ENCODE measurements at places on chromosomes 12 and 14. TPM values are rescaled to one million over a fixed set of nuclear protein-coding genes. Genes with fewer than 3 reads are reported as not detected.

- H3K4me3 ChIP-seq = no peak overlapping the region
- H3K4me1 ChIP-seq = peaks cover 3% of the 10 kb centered on the region
- H3K27me3 ChIP-seq = no peaks in the 10 kb centered on the region
- no peaks in the 10 kb centered on the region for H3K36me3 ChIP-seq
- no peak for DNase-seq
These were observed 326.0 kb downstream of the RAD51B start for GRCh38 chr14:68145539-68145938.

GRCh38 chr14:57732463-57733285, 133.2 kb downstream of the SLC35F4 start:
- no peak for DNase-seq
- no peaks in the 10 kb centered on the region for H3K4me1 ChIP-seq
- no peak overlapping the region for H3K27ac ChIP-seq

DNA sequence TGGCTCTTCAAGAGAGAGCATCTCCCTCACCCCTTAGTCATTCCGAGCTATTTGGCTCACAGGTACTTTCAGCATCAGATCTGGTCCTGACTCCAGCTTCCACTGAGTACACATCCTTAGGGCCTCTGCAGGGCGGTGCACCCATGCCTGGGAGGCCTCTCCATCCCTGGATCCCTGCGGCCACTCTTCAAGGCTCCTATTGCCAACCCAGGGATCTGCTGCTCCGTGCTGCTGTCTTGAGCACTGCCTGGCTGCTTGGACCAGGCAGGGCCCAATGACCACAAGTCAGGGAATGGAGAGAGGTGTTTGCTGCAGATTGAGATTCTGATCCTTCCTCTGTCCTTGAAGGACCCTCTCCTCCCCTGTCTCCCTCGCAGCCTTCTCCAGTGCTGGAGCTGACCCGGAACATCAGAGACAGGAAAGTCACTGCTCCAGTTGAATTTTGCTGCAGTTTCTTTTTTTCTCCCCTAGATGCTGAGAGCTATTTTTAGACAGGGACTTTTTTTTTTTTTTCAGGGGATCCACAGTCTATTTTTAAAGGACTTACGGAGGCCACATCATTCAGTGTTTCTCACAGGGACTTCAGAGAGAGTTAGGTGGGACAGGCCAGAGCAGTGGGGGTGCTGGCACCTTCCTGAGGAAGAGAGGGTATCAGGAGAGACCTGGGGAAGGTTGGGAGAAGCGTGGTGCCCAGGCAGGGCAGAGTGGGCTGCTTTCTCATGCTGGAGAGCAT, 50.1 kb upstream of the KCNA1 start:
- H3K36me3 ChIP-seq = no peaks in the 10 kb centered on the region
- no peak for DNase-seq
- H3K27me3 ChIP-seq = peaks cover 22% of the 10 kb centered on the region
- no peak overlapping the region for H3K27ac ChIP-seq

- no peaks in the 10 kb centered on the region for H3K4me1 ChIP-seq
- DNase-seq = no peak
- no peak overlapping the region for H3K4me3 ChIP-seq
- H3K36me3 ChIP-seq = no peaks in the 10 kb centered on the region
- H3K27ac ChIP-seq = no peak overlapping the region
These were observed 329.8 kb upstream of the TMPO start for GRCh38 chr12:98185606-98186005.

DNA sequence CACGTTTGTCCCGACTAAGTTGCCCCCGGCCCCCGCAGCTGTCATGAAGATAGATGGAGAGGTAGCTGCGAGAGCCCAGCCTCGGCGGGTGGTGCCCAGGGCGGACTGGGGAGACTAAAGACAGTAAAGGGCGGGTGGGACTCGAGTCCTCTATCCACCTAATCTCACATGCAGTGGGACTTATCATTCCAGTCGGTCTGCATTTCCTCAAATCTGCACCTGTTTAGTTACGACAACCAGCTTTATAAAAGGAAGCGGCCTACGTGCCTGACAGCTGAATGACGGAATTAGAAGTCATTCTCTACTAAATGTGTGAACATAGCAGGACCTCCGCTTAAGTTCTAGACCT, 109.8 kb upstream of the EGLN3 start:
- H3K36me3 ChIP-seq = no peaks in the 10 kb centered on the region
- peak overlapping the region; percentile 83 for H3K4me3 ChIP-seq
- H3K4me1 ChIP-seq = peaks cover 35% of the 10 kb centered on the region
- peaks cover 20% of the 10 kb centered on the region for H3K27me3 ChIP-seq

- DNase-seq = no peak
- H3K27me3 ChIP-seq = no peaks in the 10 kb centered on the region
- H3K4me1 ChIP-seq = peaks cover 51% of the 10 kb centered on the region
- H3K36me3 ChIP-seq = no peaks in the 10 kb centered on the region
- H3K4me3 ChIP-seq = no peak overlapping the region
These were observed 93.7 kb upstream of the FUT8 start for GRCh38 chr14:65318636-65319506.

DNA sequence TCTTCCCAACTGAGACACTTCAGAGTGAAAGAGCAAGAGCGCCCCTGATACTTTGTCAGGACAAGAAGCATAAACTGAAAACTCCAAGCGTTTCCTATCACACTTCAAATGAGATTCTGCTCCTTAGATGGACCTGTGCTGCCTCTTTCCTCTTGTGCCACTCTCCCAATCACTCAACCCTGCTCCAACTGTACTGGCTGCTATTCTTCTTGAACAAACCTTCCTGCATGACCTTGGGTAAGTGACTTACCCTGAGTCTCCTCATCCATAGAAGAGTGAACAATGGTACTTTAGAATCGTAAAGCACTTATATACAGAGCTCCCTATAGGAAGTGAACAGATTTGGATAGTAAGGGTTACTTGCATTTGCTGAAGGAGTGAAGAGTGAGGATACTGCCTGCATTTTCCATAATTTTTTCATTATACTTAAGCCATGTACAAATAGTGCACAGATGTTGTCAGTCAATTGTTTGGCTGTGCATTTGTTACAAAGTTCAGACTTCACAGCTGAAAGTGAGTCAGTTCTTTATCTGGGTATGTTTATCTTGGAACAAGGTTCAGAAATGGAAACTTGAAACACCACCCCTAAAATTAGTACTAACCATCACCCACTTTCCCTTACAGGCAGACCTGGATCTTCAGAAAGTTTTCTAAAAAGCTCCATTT, 10.8 kb downstream of the MTERF2 start:
- H3K4me3 ChIP-seq = no peak overlapping the region
- no peaks in the 10 kb centered on the region for H3K27me3 ChIP-seq
- H3K36me3 ChIP-seq = peaks cover 41% of the 10 kb centered on the region
- DNase-seq = no peak
- no peak overlapping the region for H3K27ac ChIP-seq
- peaks cover 17% of the 10 kb centered on the region for H3K4me1 ChIP-seq

- no peak for DNase-seq
- H3K4me3 ChIP-seq = no peak overlapping the region
- peaks cover 31% of the 10 kb centered on the region for H3K27me3 ChIP-seq
- no peak overlapping the region for H3K27ac ChIP-seq
- H3K36me3 ChIP-seq = no peaks in the 10 kb centered on the region
These were observed 1.9 kb upstream of the MMP17 start for GRCh38 chr12:131826097-131826928.

DNA sequence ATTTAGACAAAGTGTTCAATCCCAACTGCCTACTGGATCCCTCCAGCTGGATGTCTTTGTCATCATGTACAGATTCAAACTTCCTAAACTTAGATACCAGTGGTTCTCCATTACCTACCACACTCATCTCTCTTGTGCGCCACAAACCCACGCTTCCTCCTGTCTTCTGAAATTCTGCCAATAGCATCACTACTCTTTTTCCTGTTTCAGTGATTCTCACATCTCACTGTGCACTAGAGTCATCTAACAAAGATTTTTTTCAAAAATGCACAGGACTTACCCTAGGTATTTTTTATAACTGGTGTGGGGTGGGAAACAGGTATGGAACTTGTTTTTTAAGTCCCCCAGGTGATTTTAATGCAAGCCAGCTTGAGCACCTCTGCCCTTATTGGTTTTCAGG, 5.9 kb downstream of the PSMB5 start:
- DNase-seq = no peak
- no peaks in the 10 kb centered on the region for H3K27me3 ChIP-seq
- peak overlapping the region; percentile 1 for H3K4me3 ChIP-seq
- peaks cover 74% of the 10 kb centered on the region for H3K36me3 ChIP-seq

DNA sequence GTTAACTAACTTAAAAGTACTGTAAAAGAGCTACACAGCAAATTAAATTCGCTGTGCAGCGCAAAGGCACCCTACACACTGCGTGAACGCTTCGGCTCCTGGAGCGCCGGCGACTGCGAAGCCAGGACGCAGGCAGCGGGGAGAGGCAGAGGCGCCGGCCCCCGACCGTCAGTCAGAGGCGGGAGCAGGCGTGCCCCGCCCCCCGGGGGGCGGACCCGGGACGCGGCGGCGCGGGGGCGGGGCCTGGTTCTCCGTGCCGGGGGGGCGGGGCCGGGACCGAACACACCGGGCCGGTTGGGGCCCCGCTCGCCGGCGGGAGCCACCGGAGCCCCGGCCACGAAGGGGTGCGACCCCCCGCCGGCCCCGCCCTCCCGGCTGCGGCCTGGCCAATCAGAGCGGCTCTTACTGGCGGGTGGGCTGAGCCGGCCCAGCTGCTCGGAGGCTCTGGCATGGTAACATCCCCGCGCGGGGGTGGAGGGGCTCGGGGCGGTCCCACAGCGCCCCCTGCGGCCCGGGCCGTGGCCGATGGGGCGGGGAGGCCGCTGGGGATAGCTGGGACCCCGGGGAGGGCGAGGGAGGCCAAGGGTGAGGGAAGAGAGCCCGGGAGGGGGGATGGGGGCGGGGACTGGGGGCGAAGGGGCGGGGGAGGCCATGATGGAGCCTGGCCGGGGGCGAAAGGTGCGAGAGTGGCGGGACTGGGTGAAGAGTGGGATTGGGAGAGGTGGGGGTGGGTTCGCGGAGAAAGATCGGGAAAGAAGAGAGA, at the start of gene PRPF40B:
Gene PRPF40B (plus strand): TSS at position 420 of the 763 bp plus-strand sequence. CDS start 30 bp downstream, at position 450.
- peak; percentile 80 for DNase-seq
- H3K36me3 ChIP-seq = no peaks in the 10 kb centered on the region

- H3K4me1 ChIP-seq = peaks cover 31% of the 10 kb centered on the region
- H3K36me3 ChIP-seq = no peaks in the 10 kb centered on the region
- H3K4me3 ChIP-seq = no peak overlapping the region
- H3K27me3 ChIP-seq = no peaks in the 10 kb centered on the region
- no peak overlapping the region for H3K27ac ChIP-seq
These were observed 29.5 kb upstream of the HIGD1C start for GRCh38 chr12:50922820-50923219.

GRCh38 chr12:3416670-3417069, 74.3 kb upstream of the PRMT8 start:
- H3K36me3 ChIP-seq = no peaks in the 10 kb centered on the region
- H3K4me3 ChIP-seq = no peak overlapping the region
- H3K27me3 ChIP-seq = peaks cover 5% of the 10 kb centered on the region
- H3K27ac ChIP-seq = no peak overlapping the region
- H3K4me1 ChIP-seq = no peaks in the 10 kb centered on the region

GRCh38 chr12:115683240-115683780, 594.2 kb downstream of the MED13L start:
- DNase-seq = no peak
- H3K27ac ChIP-seq = no peak overlapping the region
- no peaks in the 10 kb centered on the region for H3K36me3 ChIP-seq
- H3K4me3 ChIP-seq = no peak overlapping the region
- H3K4me1 ChIP-seq = no peaks in the 10 kb centered on the region
- H3K27me3 ChIP-seq = no peaks in the 10 kb centered on the region

GRCh38 chr12:123034865-123035264, 54.4 kb downstream of the ARL6IP4 start:
- no peak overlapping the region for H3K27ac ChIP-seq
- DNase-seq = no peak
- peaks cover 14% of the 10 kb centered on the region for H3K4me1 ChIP-seq
- peaks cover 4% of the 10 kb centered on the region for H3K36me3 ChIP-seq
- H3K4me3 ChIP-seq = no peak overlapping the region
- no peaks in the 10 kb centered on the region for H3K27me3 ChIP-seq

- peaks cover 59% of the 10 kb centered on the region for H3K27me3 ChIP-seq
- no peak for DNase-seq
- H3K4me3 ChIP-seq = no peak overlapping the region
- no peak overlapping the region for H3K27ac ChIP-seq
These were observed 15.6 kb downstream of the OTX2 start for GRCh38 chr14:56794557-56795283.

DNA sequence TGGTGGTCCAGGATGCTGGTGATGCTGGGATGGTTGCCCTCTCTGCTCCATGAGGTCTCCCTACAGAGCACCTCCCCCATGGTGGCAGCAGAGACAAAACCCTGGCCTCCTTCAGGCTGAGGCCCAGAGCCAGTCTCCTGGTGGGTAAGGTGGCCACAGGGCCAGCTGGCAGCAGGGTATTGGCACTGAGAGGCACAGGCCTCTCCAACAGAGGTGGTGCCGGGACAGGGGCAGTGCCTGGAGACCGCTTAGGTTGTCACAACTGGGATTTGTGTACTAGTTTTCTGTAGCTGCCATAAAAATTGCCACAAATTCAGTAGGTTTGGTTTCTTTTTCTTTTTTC, 6.1 kb upstream of the MTA1 start:
- no peak overlapping the region for H3K27ac ChIP-seq
- no peak for DNase-seq
- H3K36me3 ChIP-seq = peaks cover 7% of the 10 kb centered on the region
- peaks cover 25% of the 10 kb centered on the region for H3K27me3 ChIP-seq
- H3K4me1 ChIP-seq = peaks cover 7% of the 10 kb centered on the region

DNA sequence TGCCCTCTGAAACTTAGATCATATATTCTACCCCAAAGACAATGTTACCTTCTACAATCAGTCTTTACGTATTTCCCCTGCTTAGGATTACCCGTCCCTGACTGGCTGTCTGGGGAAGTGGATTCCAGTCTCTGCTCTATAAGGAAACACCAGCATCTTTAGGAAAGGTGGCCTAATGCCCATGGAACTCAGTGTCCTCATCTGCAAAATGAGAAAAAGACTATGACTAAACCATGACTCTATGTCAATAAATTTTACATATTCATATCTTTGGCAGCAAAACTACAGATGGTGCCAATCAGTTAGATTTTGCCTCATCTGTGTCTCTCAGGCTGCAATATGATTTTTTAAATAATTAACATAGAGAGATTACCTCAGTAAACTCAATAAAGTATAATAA, 133.8 kb downstream of the ITPR2 start:
- H3K36me3 ChIP-seq = peaks cover 44% of the 10 kb centered on the region
- no peaks in the 10 kb centered on the region for H3K27me3 ChIP-seq
- no peak overlapping the region for H3K27ac ChIP-seq
- no peak overlapping the region for H3K4me3 ChIP-seq
- peaks cover 19% of the 10 kb centered on the region for H3K4me1 ChIP-seq

- H3K36me3 ChIP-seq = no peaks in the 10 kb centered on the region
- no peak overlapping the region for H3K27ac ChIP-seq
- H3K4me1 ChIP-seq = no peaks in the 10 kb centered on the region
- no peak overlapping the region for H3K4me3 ChIP-seq
- H3K27me3 ChIP-seq = peaks cover 7% of the 10 kb centered on the region
These were observed 174.0 kb downstream of the EGLN3 start for GRCh38 chr14:33776871-33777270.

- H3K27me3 ChIP-seq = no peaks in the 10 kb centered on the region
- DNase-seq = peak; percentile 58
- H3K27ac ChIP-seq = peak overlapping the region; percentile 97
- peak overlapping the region; percentile 68 for H3K4me3 ChIP-seq
- peaks cover 39% of the 10 kb centered on the region for H3K36me3 ChIP-seq
- H3K4me1 ChIP-seq = peaks cover 48% of the 10 kb centered on the region
These were observed 77.8 kb downstream of the VCPKMT start for GRCh38 chr14:50038398-50039119.

- H3K36me3 ChIP-seq = no peaks in the 10 kb centered on the region
- peaks cover 20% of the 10 kb centered on the region for H3K4me1 ChIP-seq
- H3K27ac ChIP-seq = no peak overlapping the region
- H3K4me3 ChIP-seq = no peak overlapping the region
- H3K27me3 ChIP-seq = no peaks in the 10 kb centered on the region
These were observed 228.6 kb downstream of the MED13L start for GRCh38 chr12:116048879-116049278.

The SLC17A8 gene
- total RNA-seq = not detected

The FERMT2 gene
- 0.99 TPM for total RNA-seq

The YY1 gene
- total RNA-seq = 105 TPM

The G2E3 gene
- 24.7 TPM for total RNA-seq

The TDG gene
- total RNA-seq = 76.6 TPM

The PYGL gene
- total RNA-seq = 1.5 TPM

The PPTC7 gene
- 41.7 TPM for total RNA-seq

The PACS2 gene
- total RNA-seq = 36.8 TPM
